ENCODE measurements at places on chromosomes 5 and 9.

DNA sequence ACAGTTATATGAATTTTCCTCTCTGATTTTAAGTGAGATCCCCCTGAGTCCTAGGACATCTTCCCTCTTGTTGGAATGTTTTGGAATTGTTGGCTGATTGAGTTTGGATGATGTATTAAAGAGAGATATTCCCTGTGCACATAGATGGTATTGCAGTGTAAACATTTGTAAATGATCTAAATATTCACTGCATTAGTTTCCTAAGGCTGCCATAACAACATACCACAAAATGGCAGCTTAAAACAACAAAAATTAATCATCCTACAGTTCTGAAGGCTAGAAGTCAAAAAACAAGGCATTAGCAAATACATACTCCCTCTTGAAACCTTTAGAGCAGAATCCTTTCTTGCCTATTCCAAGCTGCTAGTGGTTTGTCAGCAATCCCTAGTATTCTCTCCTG lies 38.0 kb upstream of the MROH2B start:
- no peak for DNase-seq

- no peak for DNase-seq
These were observed 87.3 kb downstream of the INVS start for GRCh38 chr9:100186356-100186755.

GRCh38 chr5:81134066-81134465 lies 99.1 kb upstream of the CKMT2 start:
- no peak for DNase-seq

GRCh38 chr5:31382051-31382878 lies 149.6 kb downstream of the DROSHA start:
- DNase-seq = no peak

DNA sequence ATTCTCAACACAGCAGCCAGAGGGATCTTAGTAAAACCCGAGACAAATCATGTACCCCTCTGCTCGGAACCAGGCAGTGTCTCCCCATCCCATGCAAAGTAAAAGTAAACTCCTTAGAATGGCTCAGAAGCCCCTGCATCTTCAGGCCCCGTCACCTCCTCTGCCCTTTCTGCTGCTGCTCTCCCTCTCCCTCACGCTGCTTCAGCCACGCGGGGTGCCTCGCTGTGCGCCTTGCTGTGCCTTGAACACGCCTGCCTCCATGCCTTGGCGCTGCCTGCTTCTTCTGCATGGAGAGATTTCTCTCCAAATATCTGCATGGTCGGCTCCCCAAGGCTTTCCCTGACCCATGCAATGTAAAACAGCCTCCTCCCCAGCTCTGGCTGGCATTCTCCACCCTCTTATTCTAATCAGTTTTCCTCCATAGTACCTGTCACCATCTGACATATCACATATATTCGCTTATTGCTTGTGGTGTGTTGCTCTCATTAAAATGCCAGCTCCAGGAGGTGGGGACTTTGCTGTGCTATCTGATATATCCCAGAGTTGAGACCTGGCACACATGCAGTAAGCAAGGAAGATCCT lies 8.0 kb downstream of the GPRIN1 start:
- no peak for DNase-seq

- DNase-seq = peak; percentile 90
These were observed 36.8 kb downstream of the C9orf50 start for GRCh38 chr9:129584136-129584535.

- no peak for DNase-seq
These were observed 58.3 kb downstream of the BAAT start for GRCh38 chr9:101326501-101326900.

- no peak for DNase-seq
These were observed 28.4 kb downstream of the ZFP62 start for GRCh38 chr5:180832638-180833068.

GRCh38 chr9:124006448-124007361 lies 4.9 kb upstream of the LHX2 start:
- peak; percentile 47 for DNase-seq

- DNase-seq = no peak
These were observed 20.0 kb upstream of the ZCCHC7 start for GRCh38 chr9:37100327-37100726.

- peak; percentile 30 for DNase-seq
These were observed 8.1 kb downstream of the PPP3R2 start for GRCh38 chr9:101586651-101587050.

GRCh38 chr5:173781816-173782670 lies 106.1 kb upstream of the CPEB4 start:
- peak; percentile 87 for DNase-seq

- DNase-seq = peak; percentile 28
These were observed 113.8 kb downstream of the RPS23 start for GRCh38 chr5:82164176-82164976.

DNA sequence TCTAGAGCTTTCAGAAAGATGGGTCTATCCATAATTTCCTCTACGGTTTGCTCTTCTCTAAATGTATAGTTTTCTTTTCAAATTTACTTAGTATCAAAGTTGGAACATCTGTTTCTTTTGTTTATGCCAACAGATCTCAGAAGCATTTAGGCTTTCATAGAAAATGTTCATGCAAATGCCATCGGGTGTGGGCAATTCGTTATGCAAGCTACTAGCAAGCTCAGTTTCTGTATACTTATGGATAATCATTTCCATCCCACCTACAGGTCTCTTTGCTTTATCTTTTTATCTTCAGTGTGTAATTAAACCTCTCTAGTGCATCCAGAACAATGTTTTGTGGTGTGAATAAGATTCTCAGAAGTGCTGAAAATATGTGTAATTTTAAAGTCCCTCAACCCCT lies 59.9 kb downstream of the NUDT12 start:
- no peak for DNase-seq

GRCh38 chr9:89052470-89053097 lies 61.3 kb downstream of the S1PR3 start:
- peak; percentile 77 for DNase-seq

- DNase-seq = no peak
These were observed 138.0 kb downstream of the PIK3R1 start for GRCh38 chr5:68353605-68354004.

DNA sequence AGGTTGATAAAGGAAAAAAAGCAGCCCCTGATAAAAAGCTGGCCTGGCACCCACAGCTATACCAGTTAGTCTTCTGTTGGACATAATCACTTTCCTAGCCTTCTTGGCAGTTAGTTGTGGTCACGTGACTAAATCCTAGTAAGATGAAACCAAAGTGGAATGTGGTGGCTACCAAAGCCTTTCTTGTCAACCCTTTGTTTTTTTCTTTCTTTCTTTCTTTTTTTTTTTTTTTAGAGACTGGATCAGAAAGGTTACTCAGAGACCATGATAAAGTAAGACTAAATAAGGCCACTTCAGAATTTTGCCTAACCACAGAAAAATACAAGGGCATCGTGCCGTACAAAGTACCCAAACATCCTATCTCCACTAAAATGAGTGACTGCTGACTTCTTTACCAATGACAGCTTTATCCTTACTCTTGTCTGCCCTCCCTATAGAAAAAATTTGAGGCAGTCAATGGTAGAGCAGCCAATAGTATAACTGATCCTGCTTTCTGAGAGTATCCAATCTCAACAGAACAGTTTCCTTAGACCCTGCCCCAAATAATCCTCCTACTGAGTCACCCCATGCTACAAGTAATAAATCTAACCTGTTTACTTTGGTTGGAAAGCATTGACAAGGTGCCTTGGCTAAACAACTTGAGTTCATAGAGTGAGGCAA lies 14.2 kb upstream of the KIF27 start:
- peak; percentile 23 for DNase-seq

GRCh38 chr5:80915716-80916115 lies 44.4 kb upstream of the RASGRF2 start:
- DNase-seq = no peak

DNA sequence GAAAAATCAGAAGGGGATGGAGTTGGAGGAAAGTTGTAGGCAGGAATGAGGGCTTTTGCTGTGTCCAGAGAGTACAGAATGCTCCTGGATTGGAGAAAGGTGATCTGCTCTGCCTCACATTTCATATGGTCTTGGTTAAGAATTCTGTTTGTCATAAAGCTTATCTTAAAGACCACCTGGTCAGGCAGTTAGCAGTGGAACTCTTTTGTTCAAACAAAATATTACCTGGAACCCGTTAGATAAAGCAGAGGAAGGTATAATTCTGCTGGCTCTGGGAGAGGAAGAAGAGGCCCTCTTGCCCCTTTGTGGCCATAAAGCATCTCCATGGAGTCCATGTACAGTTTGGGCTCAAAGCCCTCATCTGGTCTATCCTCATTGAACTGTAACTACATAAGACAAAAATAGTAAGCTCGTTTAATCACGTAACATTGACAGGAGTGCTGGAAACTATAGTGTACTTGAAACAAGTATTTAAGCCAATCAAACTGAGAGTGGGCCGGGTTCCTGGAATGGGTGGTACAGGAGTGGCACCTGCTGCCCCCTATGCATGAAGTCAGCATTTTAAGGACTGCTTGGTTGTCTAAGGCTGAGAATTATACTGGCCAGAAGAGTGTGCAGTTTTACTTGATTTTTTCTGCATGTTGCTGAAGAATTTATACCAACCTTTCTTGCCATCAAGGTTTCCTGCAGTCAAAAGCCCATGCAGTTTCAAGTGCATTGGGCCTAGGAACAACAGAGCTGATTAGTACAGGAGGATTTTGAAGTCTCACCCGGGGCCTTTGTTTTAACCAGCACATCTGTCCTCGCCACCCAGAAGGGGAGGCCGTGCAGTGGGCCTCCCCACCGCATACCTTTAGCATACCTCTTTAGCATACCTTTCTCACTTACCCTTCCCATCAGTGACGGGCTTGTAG lies 39.9 kb downstream of the STXBP1 start:
- DNase-seq = no peak

DNA sequence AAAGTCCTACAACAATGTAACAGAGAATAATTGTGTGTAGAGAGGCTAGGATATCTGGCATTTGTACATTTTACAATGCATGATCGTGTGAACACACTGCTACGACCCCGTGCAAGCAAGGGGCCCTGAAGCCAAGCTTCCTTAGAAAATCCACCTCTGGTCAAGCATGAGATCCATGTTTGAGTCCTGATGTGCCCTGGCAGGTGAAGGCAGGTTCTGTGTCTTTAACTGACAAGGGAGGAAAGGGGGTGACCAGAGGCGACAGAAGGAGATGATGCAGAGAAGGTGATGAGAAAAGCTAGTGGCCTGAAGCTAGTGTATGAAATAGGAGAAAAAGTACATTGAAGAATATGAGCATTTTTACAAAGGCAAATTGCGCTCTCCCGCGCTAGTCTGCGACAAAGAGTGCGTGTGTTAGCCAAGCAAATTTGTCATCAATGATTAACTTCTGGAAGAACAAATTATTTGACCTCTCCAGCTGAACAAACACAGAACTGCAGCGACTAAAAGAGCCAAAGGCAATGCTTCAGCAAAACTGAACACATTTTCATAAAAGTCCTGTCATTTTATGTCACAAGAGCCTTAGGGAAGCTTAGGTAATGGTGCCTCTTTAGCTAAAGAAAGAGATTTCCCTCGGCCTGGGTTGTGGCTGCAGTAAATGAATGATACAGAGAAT lies 101.7 kb upstream of the DAPK1 start:
- DNase-seq = no peak

GRCh38 chr5:173451031-173451430 lies 122.8 kb upstream of the STC2 start:
- peak; percentile 47 for DNase-seq

DNA sequence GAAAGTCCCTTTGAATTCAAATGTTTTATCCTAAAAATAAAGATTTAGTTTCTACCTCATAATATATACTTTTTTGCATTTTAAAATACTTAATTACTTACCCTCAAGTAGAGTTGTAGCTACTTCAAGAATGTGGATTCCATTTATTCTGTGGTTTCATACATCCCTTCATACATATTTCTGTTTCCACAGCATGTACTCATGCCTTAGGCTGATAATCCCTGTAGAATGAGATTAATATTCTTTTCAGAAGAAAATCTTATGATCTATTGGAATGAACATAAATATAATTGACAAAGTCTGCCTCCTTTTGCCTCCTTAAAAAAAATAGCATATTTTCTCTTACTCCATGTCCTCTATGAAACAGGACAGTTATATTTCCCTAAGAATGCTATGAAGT lies 465.7 kb downstream of the DTWD2 start:
- no peak for DNase-seq

DNA sequence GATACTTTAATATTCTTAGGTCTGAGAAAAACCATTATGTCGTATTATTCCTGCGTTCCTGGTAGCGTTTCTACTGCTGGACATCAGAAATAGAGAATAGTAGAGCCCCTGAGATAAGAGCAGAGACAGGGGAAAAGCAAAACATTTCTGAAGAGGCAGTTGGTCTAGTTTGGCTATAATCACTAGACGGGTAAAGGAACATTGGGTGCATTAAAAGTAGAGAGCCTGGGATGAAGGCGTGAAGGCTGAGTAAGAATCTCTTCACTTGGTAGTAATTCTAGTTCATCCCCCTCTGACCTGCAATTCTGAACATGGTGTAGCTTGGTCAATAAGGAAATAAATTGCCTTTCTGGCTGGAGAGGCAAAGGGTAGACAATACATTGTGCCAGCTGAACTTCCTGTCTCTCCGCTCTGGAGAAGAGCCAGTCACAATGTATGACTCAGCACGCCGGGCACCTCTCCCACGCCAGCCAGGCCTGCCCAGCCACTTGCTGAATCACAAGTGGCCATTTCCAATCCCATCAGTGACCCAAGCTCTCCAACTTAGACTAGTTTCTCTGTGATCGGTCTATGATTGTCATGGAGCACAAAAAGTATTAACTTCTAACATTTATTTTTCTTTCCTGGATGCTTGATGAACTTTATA lies 75.4 kb downstream of the STK32A start:
- DNase-seq = peak; percentile 29

GRCh38 chr5:72752909-72753308 lies 63.6 kb upstream of the TNPO1 start:
- no peak for DNase-seq

DNA sequence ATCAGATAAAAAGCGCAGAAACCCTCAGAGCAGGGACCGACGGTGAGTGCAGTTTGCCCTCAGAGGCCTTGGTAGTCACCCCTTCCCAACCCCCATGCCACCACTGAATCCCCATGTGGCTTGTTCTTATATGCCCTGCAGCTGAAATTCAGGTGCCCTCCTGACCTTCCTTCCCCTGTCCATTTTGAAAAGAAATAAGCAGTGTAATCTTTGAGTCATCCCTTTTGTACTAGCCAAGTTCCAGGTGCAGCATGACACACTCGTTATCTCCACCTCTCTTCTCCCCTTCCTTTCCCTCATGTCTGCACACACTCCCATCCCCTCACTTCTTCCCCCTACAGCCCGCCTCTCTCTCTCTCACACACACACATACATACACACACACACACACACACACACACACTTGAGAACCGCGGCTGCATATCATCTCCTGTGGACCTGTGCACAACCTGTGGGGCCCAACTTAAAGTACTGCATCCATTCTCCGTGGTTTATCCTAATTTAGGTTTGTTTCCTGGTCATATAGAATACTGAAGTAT lies 53.1 kb downstream of the SYK start:
- DNase-seq = peak; percentile 18
